ENCODE measurements at places on chromosomes 3 and 15.

DNA sequence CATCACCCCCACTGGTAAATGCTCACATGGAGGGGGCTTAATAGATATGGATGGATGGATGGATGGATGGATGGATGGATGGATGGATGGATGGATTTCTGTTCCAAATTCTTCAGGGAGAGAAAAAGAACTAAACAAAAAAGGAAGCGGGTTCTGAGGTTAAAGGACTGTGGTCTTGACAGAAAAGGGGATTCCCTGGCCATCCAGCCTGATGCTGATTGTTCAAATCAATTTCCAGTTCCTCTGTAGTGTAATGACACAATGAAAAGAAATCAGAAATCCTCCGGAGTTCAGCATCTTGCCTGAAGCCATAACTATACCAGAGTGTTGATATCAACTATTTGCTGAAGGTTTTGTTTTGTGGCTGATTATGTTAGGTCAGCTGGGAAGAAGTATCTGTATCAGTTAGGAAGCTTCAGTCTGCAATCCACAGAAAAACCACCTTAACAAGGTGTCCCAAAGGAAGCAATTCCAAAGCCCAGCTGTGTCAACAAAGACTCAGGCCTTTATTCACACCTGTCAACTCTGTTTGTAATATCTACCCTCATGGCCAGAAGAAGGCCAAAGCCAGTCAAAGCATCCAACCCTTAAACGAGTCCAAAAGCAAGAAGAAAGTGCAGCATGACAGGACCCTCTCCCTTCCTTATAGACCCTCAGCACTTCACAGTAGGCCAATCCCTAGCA lies 24.5 kb upstream of the RASA2 start:
- DNase-seq, result no peak

- DNase-seq, result no peak
These were observed 15.0 kb upstream of the ACAD9 start for GRCh38 chr3:128864351-128864811.

DNA sequence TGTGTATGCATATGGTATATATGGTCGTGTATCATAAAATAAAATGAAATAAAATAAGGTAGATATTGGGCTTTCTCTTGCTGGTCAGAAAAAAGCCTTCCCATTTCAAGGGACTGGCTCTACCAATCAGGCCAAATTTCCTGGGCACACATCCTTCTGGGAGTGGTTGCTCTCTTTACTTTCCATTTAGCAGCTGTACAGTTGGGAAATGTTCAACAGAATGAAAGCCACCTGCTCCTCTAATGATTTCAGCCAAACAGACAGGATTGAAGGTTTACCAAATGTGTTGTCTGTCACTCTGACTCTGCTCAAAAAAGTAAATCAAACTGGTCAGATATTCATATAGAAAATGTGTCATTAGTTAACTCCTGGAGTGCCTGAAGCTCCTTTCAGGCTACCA lies 380.4 kb downstream of the ROBO2 start:
- DNase-seq, result no peak

- DNase-seq, result no peak
These were observed 791.3 kb upstream of the LMCD1 start for GRCh38 chr3:7710284-7710683.

GRCh38 chr3:54047568-54047967 lies 74.8 kb upstream of the CACNA2D3 start:
- no peak for DNase-seq

GRCh38 chr3:136161516-136161915 lies 34.6 kb downstream of the MSL2 start:
- DNase-seq, result no peak

DNA sequence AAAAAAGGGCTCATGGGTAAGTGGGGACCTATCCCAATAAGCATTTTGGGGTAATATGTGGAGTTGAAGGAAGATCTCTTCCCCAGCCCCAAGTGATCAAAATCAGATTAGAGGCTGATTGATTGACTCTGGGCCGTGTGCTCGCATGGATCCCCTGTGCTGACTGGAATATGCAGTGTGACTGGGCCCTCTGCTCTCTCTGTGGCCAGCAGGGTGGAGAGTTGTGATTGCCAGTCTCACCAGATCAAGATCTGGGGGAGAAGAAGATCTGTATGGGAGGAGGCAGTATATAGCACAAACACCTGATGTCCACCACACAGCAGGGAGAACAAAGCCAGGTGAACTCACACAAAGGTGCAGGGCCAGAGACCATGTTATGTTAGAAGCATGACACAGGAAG lies 8.8 kb downstream of the NUDT16 start:
- no peak for DNase-seq
